ENCODE measurements at places on chromosomes 2 and 18. TPM values are rescaled to one million over a fixed set of nuclear protein-coding genes. Genes with fewer than 3 reads are reported as not detected.

The PLGLB2 gene
- total RNA-seq, result 0.93 TPM

The RTN4 gene
- total RNA-seq, result 681 TPM

The REG3A gene
- 3.3 TPM for total RNA-seq

The MSTN gene
- 0.48 TPM for total RNA-seq

The LOXHD1 gene
- 2.3 TPM for total RNA-seq

The PRADC1 gene
- total RNA-seq, result 31.1 TPM

DNA sequence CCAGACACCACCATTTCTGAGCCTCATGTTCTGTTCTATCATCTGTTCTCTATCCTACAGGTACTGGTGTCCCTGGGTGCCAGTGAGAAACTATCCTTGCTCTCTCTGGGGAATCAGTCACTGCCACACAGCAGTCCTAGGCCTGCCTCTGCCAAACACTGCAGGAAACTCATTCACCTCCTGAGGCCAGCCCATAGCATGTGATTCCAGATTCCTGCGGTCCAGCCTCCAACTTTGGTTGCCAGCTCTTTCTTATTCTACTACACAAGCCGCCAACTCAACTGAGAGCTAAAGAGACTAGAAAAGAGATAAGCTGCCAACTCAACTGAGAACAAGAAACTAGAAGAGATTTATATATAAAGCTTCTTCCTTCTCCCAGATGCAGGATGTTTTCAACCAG is 8.8 kb upstream of the TTLL4 start:
- no peak for DNase-seq

DNA sequence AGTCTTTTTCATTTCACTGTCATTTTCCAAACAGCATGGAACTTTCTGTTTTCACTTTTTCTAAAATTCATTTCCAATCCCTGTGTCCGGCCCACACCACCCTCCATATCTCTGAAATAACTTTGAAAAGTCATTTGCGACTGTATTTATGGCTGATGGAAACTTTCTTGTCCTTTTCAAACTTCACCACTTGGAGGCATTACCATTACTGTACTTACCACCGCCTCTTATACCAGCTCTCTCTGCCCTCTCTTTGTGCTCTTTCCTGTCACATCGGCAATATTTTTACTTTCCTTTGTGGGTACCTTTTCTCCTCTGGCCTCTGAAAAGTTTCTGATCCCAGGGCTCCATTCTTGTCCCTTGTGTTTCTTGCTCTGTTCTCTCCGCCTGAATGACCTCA is 39.5 kb upstream of the IL1RL1 start:
- no peak for DNase-seq

DNA sequence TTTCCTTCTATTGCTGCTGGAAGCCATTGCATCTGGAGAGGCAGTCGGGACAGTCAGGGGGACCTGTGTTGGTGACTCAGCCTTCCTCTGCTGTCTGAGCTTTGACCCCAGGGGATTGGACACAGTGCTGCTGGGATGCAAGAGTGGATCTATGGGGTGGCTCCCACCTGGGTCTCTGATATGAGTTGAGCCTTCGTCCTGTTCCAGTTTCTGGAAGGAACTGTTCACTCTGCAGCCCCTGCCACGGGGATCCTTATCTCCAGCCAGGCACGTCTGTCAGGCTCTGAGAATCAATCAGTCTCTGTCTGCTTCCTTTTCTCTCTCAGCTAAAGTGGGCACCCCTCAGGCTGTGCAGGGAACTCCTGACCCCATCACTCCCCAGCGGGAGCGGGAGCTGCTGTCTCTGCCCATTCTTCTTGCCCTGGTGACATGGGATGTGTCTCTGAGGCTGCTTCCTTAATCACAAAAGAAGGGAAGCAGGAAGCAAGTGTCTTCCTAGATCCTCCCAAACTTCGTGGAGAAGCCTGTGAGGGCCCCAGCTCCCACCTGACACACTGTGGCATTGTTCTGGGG is 51.7 kb downstream of the ARHGAP28 start:
- no peak for DNase-seq

DNA sequence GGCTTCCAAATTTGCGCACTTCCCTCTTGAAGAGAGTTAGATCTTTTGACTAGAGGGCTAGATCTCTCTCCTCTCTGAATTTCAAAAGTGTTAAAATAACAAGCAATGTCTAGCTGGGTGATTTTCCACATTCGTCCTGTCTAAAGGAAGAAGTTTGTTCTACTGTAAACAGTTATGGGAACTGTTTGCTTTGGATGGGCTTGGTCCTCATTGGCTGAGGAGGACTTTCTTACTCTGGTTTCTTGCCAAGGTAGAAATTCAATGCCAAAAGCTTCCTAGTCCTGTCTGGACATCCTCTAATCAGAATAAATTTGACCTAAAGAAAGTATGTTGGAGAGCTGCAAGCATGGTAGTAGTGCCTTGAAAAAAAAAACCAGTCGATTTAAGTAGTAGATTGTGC is 47.4 kb upstream of the RAPH1 start:
- no peak for DNase-seq

- no peak for DNase-seq
These were observed 96.8 kb upstream of the MBOAT2 start for GRCh38 chr2:9100080-9100876.

- DNase-seq, result no peak
These were observed 7.8 kb downstream of the CCDC85A start for GRCh38 chr2:56191617-56192016.

DNA sequence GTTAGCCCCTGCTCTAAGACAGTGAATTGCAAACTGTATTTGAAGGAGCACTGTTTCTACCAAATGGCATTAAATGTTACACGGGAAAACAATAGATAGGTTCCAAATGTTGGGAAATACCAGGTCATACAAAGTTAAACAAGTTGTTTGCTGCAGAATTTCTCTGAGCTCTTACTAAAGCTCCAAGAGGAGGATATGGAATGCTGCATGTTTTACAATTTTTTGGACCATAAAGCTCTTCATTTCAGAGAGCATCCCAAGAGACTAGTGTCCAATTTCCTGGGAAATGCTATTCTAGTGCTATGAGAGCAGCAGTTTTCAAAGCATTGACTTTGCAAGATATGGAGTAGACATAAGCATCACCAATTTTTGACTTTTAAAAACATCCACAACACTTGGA is 155.6 kb upstream of the CCDC68 start:
- DNase-seq, result no peak

DNA sequence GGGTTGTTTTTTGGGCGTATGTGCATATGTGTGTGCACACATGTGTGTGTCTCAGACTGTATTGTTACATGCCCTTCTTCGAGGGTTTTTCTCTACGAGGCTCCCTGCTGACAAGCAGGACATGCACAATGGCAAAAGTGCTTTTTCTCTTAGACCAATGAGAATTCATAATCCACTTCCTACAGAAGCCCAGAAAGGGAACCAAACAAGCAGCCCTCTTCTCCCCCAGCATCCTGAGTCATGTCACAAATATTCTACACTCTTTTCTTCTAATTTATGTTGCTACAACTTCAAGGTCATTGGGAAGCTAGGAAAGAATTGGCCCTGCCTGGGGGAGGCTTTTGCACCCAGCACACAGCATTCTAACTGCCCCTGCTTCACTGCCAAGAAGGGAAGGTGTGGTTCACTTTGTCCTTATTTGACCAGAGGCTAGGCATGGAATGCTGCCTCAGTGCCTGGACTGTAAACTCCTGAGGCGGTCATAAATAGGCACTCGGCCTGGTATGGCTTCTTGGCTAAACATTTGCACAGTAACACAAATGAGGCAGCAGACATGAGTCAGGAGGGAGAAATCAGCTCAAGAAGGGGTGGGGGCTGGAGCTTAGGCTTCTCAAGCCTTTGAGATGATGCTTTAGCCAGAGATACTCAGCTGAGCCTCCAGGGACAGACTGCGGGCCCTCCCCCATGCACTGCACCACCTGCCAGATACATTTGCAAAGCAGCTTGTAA is 92.7 kb upstream of the KLF7 start:
- no peak for DNase-seq

DNA sequence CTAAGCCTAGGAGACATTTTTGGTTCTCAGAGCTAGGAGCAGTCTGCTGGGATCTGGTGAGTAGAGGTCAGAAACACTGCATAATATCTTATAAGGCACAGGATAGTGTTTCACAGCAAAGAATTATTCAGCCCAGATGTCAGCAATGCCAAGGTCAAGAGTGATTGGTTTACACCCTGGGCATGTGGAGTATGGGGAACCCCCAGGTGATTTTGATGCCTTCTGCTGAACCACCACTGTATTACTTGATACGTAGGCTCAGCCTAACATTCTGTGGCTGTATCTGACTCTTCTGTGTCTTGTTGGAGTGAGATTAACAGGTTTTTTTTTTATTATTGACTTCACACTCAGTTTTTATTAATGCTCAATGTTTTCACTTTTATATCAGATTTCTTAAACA is 6.0 kb downstream of the DDX18 start:
- no peak for DNase-seq

DNA sequence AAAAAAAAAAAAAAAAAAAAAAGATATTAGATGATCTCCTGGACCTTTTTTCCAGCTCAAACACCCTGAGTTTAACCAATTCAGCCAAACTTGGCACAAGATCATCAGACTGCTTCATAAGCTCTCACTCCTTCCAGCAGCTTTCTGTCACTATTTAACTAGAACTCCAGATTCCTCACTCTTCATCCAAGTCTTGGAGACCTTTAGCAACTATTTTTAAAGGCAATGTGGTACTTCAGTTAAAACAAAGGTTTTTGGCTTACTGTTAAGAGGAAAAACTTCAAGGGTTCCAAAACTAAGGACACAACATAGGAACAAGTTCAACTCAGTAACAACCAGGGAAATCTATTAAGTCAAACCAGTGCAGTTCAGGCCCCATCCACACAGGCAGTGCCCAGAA is 23.2 kb downstream of the LAMA1 start:
- no peak for DNase-seq

GRCh38 chr18:24940416-24940815 is 411.6 kb downstream of the ZNF521 start:
- no peak for DNase-seq

DNA sequence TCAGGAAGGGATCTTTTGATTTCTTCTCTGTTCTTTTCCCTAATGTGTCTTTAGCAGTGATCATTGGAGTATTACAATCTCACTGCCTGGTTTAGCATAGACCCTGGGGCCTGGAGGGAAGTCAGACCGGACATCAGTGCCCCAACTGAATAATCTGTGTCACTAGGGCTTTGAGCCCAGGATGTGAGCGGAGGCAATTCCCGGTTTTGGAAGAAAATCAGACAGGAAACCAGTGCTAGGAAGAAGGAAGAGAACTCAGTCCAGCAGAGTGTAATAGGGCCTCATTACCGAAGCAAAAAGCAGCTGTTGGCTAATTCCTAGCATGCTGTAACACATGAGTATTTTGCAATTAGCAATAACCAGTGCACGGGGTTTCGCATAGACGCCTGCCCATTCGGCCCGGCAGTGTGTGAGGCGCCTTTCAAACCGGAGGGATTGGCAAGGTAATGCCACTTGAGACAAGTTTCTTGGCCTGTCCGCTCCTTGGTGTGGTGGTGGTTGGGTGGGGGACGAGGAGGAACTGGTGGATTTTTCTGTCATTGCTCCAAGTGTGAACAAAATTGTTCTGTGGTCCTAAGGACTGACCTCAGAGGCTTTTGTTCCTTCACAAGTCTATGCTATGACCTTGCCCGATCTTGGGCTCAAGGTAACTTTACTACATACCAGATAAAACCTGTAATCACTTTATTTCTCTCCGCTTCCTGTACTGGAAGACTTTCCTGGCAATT is 2.8 kb downstream of the FOSL2 start:
- no peak for DNase-seq

DNA sequence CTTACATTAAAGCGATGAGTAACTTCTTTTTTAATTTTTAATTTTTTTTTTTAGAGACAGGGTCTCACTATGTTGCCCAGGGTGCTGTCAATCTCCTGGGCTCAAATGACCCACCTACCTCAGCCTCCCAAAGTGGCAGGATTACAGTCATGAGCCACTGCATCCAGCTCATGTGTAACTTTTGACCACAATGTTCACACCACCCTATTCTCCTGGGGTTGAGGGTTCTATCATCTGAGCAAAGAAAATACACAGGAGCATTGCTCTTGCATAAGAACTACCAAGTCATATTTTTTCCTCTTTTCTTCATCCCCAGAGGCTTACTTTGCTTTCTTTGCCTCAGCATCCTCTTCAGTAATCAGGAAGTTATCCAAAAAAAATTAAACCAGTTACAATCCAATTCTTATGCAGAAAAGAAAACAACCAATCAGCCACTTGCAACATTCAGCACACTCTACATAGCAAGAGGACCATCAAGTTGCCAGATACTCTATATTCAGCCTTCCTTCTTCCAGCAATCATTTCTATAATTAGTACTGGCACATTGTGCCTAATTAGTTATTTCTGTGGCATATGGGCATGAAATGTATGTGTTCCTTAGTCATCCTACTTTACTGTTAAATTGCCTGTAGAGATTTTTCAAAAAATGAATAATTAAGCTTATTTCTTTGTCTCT is 345.6 kb downstream of the AKAIN1 start:
- DNase-seq, result no peak

DNA sequence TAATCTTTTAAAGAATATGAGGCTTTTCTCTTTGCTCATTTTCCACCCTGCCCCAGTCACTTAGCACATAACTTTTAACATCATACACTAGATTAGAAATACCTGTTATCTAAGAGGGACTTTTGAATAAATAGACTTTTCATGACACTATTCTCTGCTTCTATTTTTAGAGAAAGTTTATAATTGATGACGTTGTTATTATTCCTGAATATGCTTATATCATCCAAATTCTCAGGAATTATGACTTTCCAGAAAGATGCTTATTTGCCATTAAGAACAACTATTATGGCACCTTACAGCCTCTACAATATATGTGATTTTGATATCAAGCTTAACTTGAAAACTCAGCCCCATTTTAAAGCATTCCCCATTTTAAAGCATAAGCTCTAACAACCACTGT is 11.4 kb downstream of the TMEFF2 start:
- DNase-seq, result no peak

- DNase-seq, result no peak
These were observed 37.4 kb downstream of the ZNF236 start for GRCh38 chr18:76859474-76860339.

DNA sequence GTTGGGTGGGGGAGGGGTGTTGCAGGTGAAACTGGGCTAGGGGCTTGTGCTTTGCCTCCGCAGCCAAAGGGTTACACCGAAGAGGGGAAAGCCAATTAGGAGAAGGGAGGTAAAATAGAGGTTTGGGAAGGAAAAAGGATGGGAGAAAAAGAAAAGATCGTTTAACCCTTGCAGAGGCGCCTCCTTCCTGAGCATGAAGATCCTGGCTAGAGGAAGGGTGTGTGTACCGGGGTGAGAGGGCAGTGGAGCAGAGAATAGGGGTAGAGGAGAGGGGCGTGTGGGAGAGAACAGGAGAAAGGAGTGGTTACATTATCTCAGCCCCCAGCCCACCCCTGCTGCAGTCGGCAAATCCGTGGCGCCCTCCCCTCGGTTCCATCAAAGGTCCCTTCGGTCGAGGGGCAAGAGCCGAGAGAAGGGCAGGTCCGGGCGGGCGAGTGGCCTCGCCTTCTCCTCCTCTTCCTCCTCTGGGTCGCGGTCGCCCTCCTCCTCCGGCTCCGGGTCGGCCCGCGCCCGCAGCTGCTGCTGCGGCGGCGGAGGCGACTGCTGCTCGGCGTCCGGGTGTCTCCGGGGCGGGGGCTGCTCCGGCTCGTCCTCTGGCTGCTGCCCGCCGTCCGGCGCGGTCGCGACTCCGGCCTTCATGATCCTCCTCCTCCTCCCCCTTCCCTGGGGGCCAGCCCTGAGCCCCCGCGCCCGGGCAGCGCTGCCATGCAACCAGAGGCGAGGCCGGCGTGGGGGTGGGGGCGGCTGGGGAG is 1.1 kb downstream of the MARCHF4 start:
- DNase-seq, result no peak

- no peak for DNase-seq
These were observed 73.6 kb upstream of the RBM44 start for GRCh38 chr2:237724811-237725478.

Measured in mesenteric fat pad (tissue), 1 donor.